ENCODE measurements at places on chromosomes 7 and 10.

DNA sequence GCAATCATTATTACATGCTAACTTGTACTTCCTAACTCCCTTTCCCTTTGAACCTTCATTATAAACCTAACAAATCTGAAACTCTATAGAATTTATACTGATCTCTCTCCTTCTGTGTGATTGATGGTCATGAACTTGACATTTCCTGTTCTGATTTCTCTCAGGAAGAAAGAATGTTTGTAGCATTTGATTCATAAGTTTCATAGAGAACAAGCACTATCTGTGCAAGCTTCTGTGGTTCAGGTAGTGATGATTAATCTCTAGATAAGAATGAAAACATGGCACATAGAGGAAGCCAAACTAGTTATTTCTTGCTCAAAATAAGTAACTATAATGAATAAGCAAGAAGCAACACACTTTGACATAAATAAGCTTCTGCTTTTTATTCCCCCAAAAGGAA, 34.2 kb downstream of the TFPI2 start:
- no peak for DNase-seq

DNA sequence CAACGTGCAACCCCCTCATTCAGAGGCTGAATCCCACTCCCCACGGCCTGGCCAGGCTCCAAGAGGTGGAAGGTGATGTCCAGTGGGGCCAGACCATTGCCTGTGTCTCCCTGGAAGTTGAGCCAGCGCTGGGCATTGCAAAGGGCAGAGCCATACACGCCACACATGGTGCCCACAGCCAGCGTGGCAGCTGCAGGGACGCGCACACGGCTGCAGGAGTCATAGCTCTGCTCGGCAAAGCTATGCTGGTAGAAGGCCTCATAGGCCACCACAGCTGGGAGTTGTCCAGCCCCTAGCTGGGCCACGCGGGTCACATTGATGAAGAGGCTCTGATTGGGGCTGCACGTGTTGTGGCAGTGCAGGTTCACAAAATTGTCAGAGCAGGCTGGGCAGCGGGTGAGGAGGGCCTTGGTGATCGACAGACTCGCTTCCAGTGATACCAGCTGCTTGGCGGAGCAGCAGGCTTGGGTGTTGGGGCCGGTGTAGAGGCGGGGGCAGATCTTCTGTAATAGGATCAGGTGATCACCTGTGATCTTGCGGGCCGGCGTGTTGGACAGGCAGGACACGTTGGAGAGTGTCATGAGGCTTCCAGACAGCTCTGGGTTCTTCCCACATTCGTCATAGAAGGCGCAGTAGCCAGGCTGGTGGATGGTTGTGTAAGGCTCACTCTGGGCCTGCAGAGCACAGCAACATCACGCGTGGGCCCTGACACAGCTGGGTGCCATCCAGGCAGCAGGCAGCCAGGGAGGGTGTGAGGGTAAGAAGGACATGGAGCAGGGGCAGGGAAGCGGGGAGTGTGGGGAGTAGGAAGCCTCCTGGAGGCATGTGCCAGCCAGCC, 1.2 kb downstream of the NPC1L1 start:
- DNase-seq, result no peak

DNA sequence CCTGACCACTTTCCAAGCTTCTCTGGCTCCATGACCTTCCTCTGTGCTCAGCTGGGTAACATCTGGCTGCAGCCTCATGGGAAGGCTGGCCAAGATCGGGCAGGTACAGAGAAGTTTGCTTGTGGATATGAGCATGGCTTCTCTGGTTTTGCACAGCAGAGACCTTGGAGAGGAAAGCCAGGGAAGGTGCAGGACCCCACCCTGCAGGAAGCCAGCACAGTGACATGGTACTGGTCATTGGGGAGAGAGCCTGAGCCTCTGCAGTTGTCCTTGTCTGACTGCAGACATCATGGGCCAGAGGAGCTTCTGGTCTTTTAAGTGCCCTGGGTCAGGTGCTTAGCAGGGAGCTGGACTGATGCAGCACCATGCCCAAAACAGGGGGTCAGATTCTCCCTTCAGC, 70.6 kb upstream of the LEP start:
- DNase-seq, result no peak

GRCh38 chr10:91163269-91163868, 57.1 kb upstream of the PCGF5 start:
- DNase-seq, result peak; percentile 24

GRCh38 chr7:128755819-128756476, 16.8 kb downstream of the CALU start:
- no peak for DNase-seq

DNA sequence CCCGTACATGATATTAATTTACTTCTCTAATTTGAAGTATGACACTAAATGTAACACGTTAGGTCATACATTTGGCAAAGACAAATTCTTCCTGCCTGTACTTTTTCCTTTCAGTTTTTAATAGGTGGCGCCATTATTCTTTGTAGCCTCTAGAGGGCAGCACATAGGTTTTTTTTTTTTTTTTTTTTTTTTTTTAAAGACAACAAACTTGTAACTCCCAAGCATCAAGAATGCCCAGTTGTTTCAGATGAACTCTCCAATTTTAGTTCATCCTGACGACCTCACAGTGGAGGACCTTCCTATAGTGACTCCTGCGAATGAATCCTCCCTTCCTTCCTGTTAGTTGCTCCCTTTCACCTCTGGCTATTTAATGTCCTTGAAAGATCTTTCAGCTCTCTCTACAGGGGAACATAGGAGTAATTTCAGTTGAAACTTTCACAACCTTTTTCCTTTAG, 139.3 kb upstream of the HDAC9 start:
- DNase-seq, result peak; percentile 34

- no peak for DNase-seq
Measured at GRCh38 chr10:10540398-10540797, 477.3 kb upstream of the CELF2 start.

DNA sequence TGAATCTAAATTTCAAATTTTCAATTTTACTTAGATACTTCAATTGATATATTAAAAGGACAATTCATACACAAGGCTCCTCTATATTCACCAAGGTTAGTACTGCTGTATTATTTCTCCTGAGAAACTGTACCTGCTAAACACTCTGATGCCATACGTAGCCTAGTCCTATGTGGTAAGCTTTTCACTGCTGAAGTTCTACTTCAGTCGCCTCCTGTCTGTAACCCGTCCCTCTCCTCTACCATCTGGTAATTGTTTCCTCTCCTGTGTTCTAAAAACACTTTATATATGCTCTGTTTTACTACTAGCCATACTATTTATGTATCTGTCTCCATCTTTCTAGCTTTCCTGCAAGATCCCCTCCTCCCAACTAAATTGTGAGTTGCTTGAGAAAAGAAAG, 20.2 kb downstream of the PDZD8 start:
- DNase-seq, result no peak

- no peak for DNase-seq
Measured at GRCh38 chr10:27330074-27330473, 89.5 kb upstream of the ACBD5 start.

GRCh38 chr7:83014546-83014945, 148.1 kb downstream of the PCLO start:
- DNase-seq, result no peak

DNA sequence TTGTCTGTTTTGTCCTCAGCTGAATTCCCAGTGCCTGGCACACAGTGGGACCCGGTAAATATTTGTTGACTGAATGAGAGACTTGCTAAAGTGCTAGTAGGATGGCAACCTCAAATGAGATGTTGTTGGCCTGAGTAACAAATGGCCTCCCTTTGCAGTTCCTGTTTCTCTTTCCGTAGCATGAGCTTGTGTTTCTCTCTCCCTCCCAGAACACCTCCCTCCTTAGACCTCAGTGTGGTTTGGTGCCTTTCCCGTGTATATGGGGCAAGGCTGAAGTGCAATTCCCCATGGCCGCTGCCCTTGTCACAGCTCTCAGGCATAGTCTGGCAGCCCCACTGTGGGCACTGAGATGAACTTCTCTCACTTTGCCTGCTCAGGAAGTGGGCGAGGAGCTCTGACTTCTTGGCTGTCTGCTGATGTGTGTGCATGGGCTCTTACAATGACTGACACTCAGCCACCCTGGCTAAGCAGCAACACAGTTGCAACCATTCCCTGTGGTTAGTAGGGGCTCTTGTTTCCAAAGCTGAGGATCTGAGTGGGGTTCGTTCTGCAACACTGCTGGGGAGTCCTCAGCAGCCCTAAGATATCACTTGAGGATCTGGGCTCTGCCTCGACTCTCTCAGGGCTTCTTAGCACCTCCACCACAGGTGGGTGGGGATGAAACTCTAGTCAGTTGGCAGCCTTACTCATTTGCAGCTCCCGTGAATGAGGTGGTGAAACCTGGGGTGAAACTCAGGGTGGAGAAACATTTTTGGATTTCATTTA, 136.1 kb downstream of the ICA1 start:
- no peak for DNase-seq

DNA sequence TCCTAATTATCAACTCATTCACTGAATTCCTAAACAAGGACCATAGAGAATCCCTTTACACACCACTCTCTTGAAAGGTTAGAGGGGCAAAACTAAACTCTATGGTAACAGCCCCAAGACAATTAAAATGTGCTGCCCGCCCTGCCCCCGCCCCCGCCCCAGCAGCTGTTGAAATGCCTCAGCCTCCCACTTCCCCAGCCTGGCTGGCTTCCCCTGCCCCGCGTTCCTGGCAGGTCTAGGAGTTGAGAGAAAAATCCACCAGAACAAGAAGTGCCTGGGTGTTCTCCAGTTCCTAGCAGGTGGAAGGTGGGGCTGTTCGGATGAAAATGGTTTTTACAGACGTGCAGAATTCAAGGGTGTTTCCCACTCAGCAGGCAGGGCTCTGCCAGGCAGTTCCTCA, 109.5 kb upstream of the ZEB1 start:
- no peak for DNase-seq

- DNase-seq, result no peak
Measured at GRCh38 chr7:50792342-50793119, 9.8 kb upstream of the GRB10 start.

Data from foreskin melanocyte (primary cell).